ENCODE measurements at places on chromosomes 6 and 20.

DNA sequence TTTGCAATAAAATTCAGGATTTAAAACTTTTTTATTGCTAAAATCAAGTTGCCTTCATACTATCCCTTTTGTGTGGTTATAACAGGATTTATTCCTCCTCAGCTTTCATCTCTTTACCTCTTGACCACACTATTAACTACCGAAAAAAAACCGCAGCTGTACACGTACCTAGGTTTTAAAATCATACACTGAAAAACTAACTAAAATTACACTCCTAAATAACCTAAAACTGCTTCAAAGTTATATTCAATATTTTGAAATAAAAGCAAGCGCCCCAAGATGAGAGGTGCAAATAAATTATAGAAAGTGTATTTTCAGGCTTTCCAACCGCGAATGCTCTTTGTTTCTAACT, 1.4 kb downstream of the MPC1 start:
- no peak for DNase-seq

- DNase-seq: no peak
Measured at GRCh38 chr6:111456208-111456607, 26.8 kb downstream of the REV3L start.

GRCh38 chr6:47665112-47665511, 33.3 kb upstream of the ADGRF4 start:
- no peak for DNase-seq

DNA sequence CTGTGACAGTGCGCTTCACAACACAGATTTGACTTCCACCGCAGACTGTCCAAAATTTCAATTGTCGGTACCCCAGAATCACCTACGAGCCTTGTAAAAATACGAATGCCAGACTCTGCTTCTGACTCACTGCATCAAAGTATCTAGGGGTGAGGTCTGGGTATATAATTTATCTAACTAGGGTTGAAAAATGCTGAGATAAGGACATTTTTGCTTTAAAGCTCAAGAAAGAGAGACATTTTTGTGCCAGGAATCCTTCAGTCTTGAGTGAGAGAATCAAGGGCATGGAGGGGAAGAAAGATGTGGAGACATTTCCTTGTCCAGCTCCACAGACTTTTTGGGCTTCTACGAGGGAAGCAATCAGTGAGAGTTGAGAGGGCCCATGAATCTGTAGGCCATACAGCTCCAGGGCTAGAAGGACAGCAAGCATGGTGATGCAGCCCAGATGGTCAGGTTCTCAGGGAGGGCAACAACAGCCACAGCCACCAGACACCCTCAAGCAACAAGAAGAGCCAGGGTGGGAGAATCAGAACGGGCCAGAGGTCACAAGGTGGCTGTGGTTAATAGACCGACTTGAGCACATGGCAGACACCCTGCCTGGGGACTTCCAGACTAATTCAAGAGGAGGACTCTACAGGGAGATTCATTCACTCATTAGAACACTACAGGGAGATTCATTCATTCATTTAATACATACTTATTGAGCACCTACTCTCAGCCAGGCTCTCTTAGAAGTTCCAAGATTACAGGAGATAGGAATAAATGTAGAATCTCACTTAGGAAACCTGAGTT, 211.1 kb upstream of the PRDM1 start:
- DNase-seq: no peak

DNA sequence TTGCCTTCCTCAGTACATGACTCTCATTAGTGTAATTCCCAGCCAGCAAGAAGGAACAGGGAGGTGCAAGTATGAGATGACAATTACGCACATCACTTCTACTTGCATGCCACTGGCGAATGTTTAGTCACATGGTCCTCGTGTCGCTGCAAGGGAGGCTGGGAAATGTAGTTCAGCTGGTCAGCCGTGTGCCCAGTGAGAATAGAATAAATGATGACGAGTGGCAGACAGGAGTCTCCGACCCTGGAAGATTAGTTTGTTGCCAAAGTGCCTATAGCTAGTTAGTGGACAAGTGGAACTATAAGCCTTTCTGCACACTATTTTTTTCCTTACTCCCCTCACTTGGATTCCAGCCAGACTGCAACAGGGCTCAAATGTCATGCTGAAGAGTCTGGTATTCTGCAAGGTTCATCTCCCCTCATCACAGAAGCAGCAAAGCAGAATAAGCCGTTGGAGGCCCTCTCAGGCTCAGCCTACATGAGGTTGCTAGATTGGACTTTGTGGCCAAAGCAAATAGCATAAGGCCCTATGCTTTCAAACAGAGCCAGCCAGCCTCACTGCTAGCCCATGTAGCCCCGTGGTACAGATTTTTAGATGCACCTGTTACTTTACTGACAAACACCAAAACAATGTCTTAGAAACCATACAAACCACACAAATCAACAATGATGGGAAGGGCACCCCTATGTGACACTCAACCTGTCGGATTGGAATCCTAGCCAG, 9.7 kb downstream of the LINC00237 start:
- DNase-seq: no peak

DNA sequence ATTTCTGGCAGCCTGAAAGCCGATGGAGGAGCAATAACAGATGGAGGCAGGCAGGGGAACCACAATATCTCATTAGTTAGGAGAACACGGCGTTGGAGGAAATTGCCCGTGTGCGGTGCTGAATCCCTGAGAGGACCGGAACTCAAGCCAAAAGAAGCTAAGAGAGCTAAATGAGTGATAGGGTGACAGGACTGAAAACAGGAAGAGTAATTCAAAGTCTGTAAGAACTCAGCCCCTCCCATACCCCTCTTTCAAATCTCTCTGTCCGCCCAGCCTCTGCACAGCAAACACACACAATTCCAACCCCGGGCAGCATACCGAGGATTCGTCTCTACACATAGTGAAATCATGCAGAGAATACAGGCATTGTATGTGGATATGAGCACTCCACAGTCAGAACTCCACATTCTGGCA, 2.6 kb upstream of the IPCEF1 start:
- no peak for DNase-seq

GRCh38 chr6:134198093-134198492, 119.8 kb downstream of the SGK1 start:
- DNase-seq: no peak

DNA sequence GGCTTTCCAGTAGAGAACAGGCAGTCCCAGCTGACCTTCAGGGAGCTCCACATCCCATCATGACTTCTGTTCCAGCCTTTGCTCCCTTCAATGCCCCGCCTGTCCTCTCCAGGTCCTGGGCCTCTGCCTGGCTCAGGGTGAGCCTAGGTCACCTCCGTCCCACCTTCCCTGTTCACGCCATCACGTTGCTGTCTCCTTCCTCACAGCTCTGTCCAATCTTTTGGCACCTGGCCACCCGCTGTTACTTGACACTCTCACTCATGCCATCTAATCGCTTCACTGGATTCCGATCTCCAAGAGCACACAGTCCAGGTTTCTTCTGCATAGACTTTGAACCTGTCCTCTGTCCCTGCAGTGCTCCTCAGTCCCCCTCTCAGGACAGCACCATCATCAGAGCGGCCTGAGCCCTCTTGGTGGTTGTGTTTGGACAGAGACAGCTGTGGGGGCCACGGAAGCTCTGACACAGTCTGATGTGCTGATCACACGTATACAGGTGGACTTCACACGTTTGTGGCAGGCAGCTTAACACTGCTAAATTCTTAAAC, 34.7 kb upstream of the TIAM2 start:
- DNase-seq: no peak

DNA sequence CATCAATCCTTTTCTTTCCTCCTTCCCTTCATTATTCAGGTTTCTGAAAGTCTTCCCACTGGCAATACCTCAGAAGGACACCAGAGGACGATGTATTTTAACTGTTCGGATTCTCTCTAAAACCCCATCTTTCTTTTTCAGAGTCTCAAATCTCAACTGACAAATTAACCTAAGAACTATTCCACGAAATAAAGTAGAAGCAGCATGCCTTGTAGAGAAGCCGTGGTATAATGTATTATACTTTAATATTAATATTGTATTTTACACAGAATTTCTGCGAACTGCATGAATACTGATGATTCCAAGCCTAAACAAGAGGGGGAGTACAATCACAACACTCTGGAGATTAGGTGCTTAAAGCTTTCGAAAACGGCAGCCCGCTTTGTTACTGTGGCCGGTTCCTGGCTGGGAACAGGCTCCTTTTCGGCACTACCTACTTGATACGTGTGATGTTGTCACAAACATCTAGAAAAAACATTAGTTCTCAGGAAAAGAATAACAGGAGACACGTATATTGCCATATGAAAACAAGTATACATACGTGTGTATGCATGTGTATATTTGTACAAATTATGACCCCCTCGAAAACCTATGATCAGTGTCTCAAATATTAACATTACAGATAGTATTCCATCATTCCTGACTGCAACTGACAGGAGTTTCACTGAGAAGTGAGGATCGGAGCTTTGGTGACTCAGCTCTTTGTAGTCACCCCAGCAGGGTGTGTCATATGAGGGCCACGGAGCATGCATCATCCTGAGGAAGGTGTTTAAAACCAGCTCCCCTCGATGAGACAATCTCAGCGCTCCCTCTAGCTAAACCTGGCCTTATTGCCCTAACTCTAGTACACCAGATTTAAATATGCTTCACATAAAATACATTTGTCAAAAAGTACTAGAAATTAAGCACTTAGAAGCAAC, 319.7 kb upstream of the TCF21 start:
- DNase-seq: peak; percentile 73

DNA sequence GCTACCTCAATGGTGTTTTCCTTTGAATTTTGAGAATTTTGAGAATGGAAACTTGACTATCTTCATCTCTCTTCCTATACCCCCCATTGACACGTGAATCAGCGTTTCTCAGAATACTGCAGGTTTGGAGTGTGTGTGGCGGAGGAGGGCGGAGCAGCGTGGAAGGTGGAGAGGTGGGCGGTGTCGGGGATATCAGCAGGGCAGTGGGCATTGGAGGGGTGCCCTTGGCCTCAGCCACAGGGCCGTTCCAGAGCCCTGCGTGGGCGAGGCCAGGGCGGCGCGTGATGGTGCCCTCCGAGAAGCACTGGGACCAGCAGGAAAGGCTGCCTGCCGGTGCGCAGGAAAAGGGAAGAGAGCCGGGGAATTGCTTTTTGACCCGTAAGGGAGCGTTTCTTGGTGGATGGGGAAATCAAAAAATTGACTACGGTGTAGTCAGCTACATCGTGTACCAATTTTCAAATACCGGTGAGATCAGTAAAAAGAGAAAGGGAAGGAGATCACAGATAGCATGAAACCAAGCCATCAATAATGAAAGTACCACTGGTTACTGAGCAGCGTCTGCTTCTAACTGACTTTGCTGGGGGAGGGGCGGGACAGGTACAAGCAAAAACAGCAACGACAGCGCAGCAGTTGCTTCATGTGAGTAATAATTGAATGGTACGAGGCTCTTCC, 82.7 kb upstream of the DUSP22 start:
- DNase-seq: no peak

- DNase-seq: no peak
Measured at GRCh38 chr6:11055127-11055627, 11.1 kb upstream of the ELOVL2 start.

GRCh38 chr20:62334881-62335280, 32.1 kb downstream of the ADRM1 start:
- DNase-seq: no peak

DNA sequence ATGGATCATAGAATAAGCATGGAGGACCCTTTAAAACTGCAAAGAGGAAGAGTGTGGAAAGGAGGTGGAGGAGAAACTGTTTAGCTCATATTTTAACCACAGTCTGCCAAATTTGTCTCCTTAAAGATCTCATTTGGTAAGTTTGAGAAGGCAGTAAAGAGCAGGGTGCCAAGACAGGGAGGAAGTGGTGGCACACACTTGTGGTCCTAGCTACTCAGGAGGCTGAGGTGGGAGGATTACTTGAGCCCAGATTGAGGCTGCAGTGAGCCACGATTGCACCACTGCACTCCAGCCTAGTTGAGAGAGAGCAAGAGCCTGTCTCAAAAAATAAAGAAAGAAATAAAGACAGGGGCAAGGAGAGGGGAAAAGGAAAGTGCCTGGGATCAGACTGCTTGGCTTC, 16.8 kb upstream of the DCBLD1 start:
- DNase-seq: no peak

GRCh38 chr6:17001188-17001587, 100.7 kb upstream of the STMND1 start:
- no peak for DNase-seq

DNA sequence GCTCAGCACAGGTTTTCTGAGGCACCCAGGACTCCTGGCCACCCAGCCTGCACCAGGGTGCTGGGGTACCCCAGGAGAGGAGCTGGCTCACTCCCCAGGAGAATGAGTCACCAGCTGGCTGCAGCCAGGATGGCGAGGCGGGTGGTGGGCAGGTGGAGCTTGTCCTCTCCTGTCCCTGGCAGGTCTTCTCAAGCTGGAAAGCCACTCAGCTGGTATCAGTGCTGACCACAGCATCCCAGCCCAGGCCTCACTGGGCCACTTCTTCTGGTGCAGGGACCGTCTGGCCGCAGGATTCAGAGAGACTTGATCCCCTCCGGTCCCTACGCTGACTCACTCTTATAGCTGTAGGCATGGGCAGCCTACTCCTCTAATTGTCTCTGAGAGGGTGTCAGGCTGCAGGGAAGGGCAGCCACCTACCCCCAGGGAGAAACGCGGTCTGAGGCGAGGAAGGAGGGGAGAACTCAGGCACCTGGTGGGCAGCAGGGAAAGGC, 22.2 kb downstream of the TFEB start:
- DNase-seq: no peak

DNA sequence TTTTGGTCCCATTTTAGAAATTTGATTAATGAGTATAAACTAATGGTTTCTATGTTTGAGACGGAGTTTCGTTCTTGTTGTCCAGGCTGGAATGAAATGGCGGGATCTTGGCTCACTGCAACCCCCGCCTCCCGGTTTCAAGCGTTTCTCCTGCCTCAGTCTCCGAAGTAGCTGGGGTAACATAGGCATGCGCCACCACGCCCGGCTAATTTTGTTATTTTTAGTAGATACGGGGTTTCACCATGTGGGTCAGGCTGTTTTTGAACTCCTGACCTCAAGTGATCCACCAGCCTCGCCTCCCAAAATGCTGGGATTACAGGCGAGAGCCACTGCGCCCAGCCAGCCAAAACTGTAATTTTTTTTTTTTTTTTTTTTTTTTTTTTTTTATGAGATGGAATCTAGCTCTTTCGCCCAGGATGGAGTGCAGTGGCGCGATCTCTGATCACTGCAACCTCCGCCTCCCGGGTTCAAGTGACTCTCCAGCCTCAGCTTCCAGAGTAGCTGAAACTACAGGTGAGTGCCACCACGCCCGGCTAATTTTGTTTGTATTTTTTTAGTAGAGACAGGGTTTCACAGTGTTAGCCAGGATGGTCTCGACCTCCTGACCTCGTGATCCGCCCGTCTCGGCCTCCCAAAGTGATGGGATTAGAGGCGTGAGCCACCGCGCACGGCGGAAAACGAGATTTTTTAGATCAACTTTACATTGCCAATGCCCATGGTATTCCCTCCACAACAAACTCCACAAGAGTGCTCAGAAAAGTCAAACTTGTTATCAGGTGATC, 127.8 kb downstream of the HFE start:
- DNase-seq: no peak

GRCh38 chr20:42204109-42204660, 586.0 kb upstream of the CHD6 start:
- DNase-seq: no peak

- DNase-seq: no peak
Measured at GRCh38 chr20:64237316-64237715, 18.2 kb upstream of the PCMTD2 start.

Measured in COLO829 (cell line).